NCI-H2081 treated with DMSO at 0.1 percent for 48 hours (cell line): ENCODE measurements at places on chromosomes 5 and 9.

DNA sequence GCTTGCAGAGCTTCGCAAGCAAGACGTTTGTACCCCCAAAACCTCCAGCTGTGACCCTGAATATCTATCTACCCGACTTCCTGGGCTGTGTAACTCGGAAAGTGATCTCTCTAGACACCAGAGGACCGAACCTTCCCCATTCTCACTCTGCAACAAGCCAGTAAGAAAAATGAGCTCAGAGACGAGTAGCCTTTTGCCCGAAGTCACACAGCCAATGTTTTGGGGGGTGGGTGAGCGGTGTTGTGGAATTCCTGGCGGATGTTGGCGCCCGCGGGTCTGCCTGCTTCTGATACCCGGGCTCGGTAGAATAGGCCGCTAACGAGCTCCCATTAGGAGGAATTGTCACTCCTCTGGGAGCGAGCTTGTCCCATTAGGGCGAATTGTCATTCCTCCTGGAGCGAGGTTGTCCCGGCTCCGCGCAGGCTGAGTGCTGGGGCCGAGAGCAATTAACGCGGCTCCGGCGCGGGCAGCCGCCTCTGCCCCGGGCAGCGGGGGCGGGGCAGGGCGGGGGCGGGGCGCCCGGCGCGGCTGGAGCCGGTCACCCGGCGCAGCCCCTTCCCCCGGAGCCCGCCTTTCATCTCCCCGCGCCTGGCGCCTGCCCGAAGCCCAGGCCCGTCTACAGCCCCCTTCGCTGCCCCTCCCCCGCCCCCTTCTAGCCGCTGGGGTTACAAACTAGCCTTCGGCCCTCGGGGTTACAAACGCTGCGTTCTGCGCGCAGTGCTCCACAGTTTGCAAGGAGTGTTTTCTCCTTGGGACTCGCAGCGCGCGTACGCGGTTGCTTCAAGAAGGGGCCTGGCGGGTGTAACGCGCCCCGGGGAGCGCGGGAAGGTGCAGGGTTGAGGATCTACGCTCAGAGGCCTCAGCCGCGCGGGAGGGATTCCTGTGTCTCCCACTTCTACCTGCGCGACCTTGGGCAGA lies 3.5 kb upstream of the MSX2 start:
- no peak for DNase-seq

DNA sequence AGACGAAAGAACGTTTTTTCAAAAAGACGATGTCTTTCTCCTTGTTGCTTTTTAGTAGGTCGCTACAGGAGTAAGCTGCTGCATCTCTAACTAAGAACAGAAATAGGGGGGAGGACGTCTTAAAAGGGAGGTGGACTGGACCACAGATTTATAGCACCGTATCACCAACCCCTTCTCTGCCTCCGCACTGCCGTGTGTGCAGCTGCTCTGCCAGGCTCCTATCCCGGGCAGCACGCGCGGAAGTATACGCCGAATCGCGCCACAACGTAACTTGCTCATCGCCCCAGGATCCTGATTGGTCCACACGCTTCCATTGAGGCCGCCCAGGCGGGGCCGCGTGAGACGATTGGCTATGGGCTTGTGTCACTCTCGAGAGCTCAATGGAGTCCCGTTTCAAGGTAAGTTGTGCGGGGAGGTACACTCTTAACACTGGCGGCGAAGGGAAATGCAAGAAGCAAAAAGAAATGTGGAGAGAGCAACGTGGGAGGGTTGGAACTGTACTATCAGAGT lies at the start of gene ELAVL2:
ELAVL2 (minus strand) TSS at position 121 of the 510 bp plus-strand sequence. CDS start 64,006 bp downstream, outside the sequence.
- peak; percentile 69 for DNase-seq

- DNase-seq: no peak
Measured at GRCh38 chr5:174166231-174167079, 120.9 kb downstream of the NSG2 start.

- DNase-seq: no peak
Measured at GRCh38 chr5:111999286-111999685, 242.3 kb upstream of the NREP start.

GRCh38 chr5:10377081-10377480 lies 23.6 kb downstream of the MARCHF6 start:
- DNase-seq: no peak

- no peak for DNase-seq
Measured at GRCh38 chr5:93411716-93412115, 169.3 kb downstream of the NR2F1-AS1 start.

GRCh38 chr9:28001096-28001495 lies 427.8 kb upstream of the C9orf72 start:
- no peak for DNase-seq

DNA sequence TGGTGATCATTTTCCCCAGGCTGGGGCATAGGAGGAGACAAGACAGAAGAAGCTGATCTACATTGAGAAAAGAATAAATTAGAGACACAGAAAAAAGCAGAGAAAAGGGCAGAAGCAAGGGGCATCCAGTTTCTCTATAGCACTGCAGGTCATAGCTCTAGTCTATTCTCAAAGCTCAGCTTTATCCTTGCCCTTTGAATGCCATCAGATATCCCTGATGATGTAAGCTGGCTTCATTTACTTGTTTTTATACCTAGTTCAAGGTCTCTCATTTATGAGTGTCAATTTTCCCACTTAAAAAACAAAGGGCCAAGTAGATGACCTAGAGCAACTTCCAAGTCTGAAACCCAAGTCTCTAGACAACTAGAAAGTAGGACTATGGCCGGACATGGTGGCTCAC lies 32.7 kb downstream of the FBXO10 start:
- DNase-seq: no peak

DNA sequence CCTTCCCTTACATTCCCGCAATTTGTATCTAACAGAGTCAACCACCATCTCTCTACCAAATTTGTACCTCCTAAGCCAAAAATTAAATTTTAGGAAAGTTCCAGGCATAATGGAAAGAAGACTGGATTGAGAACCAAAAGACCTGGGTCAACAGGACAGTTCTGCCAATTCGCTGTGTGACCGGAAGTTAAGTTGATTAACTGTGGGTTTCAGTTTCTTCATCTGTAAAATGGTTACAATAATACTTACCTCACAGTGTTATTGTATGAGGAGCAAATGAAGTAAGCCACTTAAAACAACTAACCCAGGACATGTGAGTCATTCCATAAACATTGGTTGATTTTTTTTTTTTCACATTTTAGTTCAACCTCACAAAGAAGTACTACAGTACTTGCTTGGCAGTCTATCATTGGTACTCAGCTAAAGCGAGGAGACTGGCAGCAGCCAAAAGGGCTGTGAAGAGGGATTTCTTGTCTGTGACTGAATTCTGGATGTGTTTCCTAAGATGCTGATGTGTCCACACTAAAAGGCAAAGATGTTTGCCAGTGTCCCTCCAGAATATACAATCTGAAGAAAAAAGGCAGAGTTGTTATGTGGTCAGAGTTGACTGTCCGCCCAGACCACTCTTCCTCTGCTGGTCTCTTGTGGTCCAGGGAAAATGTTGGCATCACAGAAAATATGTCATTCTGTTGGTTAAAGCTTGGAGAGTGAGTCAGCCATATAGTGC lies 198.6 kb downstream of the TLE1 start:
- DNase-seq: no peak

DNA sequence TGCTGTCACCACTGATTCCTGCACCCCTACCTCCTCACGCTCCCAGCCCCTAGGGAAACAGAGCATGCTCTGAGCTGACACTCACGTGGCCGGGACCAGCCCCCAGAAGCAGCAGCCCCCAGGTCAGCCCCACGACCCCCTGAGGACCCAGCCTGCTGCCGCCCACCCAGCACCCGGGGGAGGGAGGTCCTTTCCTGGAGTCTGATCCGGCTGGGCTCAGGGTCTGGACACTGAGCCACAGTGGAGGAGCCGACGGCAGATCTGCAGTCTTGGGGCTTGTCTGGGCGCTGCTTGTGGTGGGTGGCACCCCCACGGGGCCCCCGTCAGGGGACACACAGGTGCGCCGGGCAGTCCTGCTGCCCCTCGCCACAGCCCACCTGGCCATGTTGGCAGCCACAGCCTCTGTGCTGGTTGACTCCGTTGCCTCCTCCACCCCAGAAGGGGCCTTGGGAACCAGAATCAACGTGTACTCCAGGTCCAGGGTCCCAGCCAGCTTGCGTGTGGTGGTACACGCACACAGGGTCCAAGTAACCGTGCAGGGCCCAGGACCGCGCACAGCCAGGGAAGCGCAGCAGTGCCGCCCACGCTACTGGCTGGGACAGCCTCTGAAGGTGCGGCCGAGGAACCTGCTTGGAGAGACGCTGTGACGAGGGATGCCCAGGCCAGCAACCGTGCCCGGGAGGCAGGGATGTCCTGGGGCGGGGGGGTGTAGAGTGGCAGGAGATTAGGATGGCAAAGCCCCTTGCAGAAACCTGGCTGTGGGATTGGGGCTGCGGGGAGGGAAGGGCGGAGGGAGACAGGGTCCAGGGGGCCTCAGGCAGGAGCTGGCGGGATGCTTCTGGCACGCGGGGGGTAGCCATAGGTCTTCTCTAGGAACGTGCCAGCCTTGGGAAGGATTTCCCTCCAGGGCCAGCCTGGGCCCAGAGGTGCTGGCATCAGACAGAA lies 3.5 kb downstream of the DNLZ start:
- DNase-seq: no peak

DNA sequence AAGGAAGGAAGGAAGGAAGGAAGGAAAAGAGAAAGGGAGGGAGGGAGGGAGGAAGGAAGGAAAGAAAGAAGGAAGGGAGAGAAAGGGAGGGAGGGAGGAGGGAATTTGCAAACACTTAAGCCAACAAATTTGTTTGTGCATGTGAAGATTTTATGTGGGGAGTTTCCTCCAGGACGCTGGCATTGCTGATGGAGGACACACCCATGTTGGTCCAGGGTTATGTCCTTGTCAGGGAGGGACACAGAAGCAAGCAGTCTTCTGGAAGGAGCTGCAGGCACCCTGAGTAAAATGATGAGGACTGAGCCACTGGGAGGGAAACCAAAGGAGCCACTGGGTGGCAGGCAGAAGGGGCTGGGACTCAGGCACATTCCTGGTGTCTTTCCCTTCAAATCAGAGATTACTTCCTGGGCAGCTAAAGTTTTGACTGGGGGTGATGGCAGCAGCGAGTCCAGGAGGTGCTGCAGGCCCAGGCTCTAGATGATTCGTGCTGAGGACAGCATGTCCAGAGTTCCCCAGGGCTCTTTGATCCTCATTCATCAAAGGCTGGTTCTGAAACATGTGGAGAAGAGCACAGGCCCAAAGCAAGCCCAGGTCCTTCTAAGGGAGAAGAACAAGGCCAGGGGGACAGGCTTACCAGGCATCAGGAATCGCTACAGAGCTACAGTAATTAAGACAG lies 109.2 kb downstream of the PAX5 start:
- no peak for DNase-seq

DNA sequence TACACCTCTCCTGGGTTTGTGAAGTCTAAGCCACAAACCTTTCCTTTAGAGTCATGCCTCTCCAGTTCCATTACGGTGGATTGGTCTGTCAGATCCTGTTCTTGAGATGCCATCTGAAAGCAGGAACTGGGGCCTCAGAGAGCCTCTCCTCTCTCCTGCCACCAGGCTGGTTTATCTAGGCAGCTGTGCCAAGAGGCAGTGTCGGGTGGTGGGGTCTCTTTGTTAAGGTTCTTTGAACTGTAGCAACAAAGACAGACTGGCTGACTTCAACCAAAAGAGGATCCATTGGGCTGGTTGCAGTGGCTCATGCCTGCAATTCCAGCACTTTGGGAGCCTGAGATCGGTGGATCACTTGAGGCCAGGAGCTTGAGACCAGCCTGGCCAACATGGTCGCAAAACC lies 66.0 kb upstream of the ANGPTL2 start:
- DNase-seq: no peak

GRCh38 chr5:159021136-159021900 lies 78.4 kb downstream of the EBF1 start:
- no peak for DNase-seq

GRCh38 chr9:105515811-105516413 lies 42.0 kb upstream of the FKTN start:
- no peak for DNase-seq

GRCh38 chr9:72006501-72006900 lies 53.9 kb downstream of the C9orf57 start:
- DNase-seq: no peak

- no peak for DNase-seq
Measured at GRCh38 chr9:24059651-24060050, 233.6 kb upstream of the ELAVL2 start.

DNA sequence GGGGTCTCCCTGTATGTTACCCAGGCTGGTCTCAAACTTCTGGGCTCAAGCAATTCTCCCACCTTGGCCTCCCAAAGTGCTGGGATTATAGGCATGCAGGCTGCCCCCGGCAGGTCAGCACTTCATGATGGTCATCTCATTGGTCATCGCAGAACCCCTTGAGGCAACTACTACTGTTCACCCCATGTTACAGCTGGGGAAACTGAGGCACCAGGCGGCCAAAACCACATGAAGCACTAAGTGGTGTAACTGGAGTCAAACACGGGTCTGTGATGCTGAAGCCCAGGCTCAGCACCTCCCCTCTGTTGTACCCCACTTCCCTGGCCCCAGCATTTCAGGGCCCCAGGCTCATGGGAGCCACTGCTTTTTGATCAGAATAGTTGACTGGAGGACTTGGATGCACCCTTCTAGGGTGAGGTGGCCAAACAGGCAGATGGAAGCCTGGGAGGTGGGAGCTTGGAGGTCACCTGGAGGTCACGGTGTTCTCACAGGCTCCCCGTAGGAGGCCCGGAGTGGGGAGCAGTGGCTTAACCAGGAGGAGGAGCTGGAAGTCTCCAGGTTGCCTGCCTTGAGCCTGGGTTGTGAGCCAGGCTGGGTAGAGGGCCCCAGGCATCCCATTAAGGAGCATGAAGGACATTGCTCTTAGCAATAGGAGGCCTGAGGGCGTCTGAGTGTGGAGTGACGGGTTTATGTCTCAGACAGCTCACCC lies 57.3 kb upstream of the RPL26L1 start:
- DNase-seq: no peak

- peak; percentile 99 for DNase-seq
Measured at GRCh38 chr5:124655921-124656511, 90.4 kb downstream of the ZNF608 start.

DNA sequence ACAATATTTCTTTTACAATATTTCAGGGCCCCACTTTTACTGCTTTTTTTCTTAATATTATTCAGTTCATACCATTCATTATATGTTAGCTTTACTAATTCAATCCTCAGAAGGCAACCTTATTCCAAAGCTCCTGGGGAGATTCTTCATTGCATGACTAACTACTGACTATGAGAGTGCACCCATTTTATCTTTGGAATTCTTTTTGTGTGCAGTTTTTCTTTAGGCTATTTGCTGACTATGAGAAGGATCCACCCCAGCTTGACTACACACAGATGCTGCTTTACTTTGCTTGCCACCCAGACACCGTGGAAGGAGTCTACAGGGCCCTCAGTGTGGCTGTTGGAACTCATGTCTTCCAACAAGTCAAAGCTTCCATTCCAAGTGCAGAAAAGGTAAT lies 56.9 kb upstream of the IL7R start:
- DNase-seq: no peak

DNA sequence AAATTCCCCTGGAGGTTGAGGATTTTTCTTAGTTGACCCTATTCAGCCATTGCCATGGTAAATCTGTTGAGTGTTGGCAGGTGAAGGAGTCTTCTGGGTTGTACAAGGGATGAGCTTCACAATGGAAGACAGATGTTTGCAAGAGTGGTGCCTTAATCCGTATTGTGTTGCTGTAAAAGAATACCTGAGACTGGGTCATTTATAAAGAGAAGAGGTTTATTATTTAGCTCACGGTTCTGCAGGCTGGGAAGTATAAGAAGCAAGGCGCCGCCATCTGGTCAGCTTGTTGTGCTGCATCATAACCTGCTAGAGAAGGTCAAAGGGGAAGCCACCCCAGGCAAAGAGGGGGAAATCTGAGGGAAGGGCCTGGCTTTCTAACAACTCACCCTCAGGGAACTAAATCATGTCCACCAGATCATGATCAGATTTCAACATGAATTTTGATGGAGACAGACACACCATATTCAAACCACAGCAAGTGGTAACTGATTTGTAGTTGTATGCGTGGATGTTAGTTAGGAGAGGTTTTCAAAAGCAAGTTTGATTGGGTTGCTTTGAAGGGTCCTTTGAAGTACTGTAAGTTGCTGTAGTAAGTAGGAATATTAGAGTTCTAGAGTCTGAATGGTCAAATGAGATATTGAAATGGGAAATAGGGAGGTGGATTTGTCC lies 2.5 kb downstream of the TNPO1 start:
- DNase-seq: no peak
